ENCODE measurements at places on chromosomes 7 and 10.

GRCh38 chr7:21134631-21135030 lies 293.3 kb upstream of the SP4 start:
- no peak for DNase-seq

DNA sequence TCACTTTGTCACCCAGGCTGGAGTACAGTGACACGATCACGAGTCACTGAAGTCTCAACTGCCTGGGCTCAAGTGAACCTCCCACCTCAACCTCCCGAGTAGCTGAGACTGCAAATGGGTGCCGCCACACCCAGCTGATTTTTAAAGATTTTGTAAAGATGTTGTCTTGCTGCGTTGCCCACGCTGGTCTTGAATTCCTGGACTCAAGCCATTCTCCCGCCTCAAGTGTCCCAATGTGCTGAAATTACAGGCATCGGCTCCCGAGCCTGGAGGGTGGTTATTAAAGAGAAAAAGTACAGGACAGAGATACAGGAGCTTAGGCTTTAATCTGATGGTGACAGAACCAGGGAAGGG lies 55.1 kb downstream of the KCTD7 start:
- DNase-seq = no peak

DNA sequence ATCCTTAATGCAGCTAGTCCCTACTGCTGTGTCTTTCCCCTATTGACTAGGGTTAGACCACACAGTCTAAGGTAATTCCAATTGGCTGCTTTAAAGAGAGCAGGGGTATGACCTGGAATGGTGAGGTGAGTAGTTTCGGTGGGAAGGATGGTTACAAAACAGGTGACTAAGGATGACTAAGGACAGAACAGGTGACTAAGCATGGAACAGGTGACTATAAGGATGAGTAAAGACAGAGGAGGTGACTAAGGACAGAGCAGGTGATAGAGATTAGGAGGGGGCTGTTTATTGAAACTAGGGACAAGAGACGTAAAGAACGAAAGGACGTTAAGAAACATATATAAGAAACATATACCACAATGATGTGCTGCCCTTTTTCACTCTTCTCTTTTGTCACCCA lies 145.1 kb upstream of the TMEM106B start:
- no peak for DNase-seq

- DNase-seq = no peak
Observed at GRCh38 chr7:48312151-48312550, 140.9 kb downstream of the ABCA13 start.

GRCh38 chr10:71080381-71081228 lies 131.8 kb upstream of the UNC5B start:
- DNase-seq = no peak

DNA sequence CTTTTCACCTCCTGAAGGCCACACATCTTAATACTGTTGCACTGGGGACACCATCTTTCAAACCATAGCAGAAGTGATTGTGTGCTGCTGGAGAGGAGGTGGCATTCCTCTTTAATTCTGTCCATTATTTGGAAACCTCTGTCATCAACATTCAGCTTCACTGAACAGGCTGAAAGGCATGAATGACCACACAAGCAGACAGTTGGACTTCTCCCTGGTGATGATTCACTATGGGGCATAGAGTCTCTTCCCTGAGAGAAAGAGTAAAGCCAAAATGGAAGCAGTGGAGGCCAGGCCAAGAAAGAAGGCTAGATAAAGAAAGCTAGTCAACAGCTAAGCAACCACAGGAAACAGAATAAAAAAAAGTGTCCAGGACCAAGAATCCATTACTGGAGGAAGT lies 113.1 kb upstream of the VSTM2A start:
- DNase-seq = no peak

DNA sequence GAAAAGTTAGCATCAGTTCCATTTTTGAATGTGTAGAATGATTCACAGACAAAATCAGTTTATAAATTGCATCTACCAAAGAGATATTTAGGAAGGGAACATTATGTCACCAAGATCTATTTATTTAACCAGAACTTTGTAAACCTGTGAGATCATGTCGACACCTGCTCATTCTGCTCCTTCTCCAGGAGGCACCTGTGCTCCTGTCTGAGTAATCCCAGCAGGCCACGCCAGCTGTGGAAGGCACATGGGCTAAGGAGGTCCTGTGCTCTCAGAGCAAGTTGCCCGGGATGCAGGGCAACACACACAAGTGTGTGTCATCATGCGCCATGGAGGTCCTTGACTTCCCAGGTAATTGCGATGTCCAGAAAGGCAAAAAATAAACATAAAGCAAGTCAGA lies 45.5 kb upstream of the ADARB2 start:
- DNase-seq = no peak

DNA sequence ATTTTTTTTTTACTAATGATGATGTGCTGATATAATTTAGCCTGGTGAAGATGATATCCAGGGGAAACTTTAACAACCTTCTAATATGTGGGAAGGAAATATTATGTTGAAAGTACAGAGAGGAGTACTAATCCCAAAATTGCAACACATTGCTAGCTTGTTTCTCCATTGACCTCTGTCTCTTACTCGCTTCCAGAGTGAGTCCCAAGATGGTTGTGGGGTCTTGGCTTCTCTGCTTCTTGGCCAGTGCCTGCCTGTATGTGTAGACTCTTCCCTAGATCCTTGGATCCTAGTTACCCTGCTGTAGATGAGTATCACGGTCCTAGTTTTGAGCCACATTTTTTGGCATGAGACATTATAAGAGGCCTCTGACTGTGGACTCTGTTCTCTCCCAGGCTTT lies 17.5 kb downstream of the BMPER start:
- DNase-seq = no peak

DNA sequence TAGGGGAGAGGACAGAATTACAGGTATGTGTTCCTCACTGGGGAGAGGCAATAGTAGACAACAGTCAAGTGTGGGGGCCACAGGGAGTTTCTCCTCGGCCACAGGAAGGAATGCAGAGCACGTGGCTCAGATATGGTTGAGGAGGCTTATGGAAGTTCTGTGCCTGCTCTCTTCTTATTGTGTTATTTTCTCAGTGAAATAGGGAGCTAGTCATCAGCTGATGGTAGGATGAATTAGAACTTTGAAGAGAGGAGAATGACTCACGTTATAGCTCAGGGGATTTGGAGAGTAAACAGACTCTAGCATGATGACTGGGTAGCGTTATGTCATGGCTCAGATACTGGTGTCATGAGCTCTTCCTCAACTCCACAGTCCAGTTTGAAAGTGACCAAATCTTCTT lies 308.3 kb upstream of the IGFBP3 start:
- no peak for DNase-seq

DNA sequence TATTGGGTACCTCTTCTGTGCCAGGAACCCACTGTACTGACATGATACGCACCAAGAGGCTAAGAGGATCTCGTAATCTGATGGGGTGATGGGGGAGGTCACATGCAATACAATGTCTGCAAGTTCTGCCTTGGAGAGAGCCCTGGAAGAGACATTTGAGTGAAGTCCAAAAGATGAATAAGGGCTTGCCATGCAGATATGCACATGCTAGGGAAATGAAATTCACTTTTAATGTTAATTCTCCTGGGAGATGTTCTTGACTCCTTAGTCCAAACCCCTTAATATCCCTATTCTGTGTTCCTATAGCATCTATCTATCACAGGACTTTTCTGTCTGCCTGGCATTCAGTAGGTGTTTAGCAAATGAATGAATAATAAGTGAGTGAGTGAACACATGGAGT lies 54.0 kb upstream of the GLCCI1 start:
- DNase-seq = no peak

GRCh38 chr7:99843808-99844207 lies 16.0 kb downstream of the CYP3A43 start:
- DNase-seq = no peak

DNA sequence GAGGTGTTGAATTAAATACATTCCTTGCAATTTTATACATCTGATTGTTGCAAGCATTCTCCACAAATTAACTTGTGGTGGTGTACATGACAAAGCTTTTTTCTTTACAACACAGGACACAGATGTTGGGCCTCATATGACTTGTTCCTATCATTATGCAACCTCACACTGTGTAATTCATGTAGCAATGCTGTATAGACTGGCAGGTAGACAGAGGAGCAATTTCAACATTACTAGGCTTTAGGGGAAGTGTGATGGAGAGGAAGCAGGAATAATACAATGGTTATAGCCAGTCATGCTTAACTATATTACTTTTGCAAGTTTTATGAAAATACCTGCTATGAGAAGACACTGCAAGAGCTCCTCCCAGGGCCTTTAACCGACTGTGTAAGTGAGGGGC lies 832.1 kb downstream of the CNTNAP2 start:
- DNase-seq = no peak

DNA sequence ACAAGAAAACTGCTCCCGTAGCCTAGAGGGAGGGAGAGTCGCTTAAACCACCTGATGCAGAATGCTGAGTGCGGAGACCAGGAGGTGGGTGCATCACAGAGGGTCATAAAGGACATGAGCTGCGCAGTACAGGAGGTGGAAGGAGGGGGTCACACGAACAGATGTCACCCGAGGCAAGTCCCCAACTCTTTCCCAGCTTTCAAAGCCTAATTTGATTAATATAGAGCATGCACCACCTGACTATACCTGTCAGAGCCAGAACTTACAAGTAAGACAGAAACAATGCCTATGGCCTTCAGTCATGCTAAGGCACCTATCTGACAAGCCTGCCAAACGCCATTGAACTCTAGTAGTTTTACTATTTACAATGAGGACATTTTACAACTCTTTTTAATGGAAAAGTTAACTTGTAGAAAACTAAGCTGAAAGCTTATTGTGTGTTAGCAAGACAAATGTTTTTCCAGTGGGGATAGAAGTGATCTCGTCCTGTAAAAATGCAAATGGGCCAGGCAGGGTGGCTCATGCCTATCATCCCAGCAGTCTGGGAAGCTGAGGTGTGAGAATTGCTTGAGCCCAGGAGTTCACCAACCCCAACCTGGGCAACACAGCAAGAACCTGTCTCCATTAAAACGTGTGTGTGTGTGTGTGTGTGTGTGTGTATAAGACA lies 1.1 kb upstream of the VOPP1 start:
- DNase-seq = no peak

GRCh38 chr7:12987238-12987637 lies 299.8 kb downstream of the ARL4A start:
- DNase-seq = no peak
